Suppressor macrophage (primary cell): ENCODE measurements at places on chromosomes 5 and 9.
A peak's percentile ranks its signal among the peaks of the same experiment; 100 is the strongest.

GRCh38 chr5:52134013-52134650, 653.6 kb upstream of the ITGA1 start:
- DNase-seq = peak; percentile 0

- no peak for DNase-seq
These were observed 414.5 kb downstream of the MAN2A1 start for GRCh38 chr5:110104060-110104725.

DNA sequence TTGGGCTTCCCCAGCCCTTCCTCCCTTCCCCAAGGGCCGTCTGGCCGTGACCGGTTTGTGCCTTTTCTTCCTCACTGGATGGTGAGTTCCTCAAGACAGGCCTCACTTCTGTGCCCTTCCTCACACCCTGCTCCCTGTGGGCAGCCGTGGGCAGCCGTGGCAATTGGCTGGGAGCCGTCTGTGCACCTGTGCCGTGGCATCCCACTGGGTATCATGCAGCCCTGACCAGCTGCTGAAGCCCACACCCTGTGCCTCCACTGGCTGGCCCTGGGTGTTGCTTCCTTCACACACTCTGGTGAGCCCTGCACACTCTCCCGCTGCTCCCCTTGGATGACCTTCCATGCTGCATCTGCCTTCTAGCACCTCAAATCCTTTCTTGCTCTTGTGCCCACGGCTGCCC, 100.2 kb downstream of the COL5A1 start:
- no peak for DNase-seq

DNA sequence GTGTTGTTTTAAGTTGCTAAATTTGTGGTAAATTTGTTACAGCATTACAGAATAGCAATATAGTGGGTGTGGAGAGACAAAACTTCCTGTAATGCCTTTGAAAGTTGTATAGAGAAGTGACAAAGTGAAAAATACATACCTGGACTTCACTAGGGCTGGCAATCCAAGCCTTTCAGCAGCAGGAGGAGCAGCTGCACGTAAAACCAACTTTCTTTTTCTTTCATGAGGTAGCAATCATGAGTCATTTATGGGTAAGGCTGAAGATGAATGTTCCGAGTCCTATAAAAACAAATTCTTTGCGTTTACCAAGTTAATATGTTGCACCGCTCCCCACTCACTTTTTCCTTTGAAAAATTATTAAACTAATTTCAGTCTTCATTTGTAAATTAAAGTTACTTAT, 1138.2 kb downstream of the TAF11L14 start:
- DNase-seq = no peak

DNA sequence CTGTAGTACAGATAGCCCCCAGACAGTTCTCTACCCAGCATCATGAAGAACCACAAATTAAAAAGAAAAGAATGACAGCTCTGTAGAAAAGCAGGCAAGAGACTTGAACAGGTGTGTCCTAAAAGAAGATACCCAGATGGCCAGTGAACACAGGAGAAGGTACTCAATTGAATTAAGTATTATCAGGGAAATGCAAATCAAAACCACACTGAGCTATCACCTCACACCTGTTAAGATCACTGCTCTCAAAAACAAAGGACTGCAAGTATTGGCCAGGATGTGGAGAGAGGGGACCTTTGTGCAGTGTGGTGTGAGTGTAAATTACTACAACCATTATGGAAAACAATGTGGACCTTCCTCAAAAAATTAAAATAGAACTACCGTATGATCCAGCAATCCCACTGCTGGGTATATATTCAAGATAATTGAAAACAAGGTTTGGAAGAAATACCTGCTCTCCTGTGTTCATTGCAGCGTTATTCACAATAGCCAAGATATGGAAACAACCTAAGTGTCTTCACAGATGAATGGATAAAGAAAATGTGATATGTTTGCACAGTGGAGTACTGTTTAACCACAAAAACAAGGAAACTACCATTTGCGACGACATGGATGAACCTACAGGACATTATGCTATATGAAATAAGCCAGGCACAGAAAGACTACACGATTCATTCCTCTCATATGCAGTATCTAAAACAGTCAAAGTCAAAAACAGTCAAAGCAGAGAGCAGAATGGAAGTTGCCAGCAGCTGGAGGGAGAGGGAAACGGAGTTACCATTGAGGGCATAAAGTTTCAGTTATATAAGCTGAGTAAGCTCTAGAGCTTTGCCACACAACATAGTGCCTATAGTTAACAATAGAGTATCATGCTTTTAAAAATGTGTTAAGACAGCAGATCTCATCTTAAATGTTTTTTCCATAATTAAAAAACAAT, 102.6 kb downstream of the WNK2 start:
- no peak for DNase-seq

- no peak for DNase-seq
These were observed 49.1 kb downstream of the SUSD1 start for GRCh38 chr9:112125951-112126388.

- no peak for DNase-seq
These were observed 791.8 kb upstream of the C9orf72 start for GRCh38 chr9:28365020-28365640.

- DNase-seq = no peak
These were observed 74.5 kb downstream of the CDKN2A start for GRCh38 chr9:21919377-21920362.

- DNase-seq = no peak
These were observed 18.0 kb downstream of the MAP3K1 start for GRCh38 chr5:56833325-56833724.

DNA sequence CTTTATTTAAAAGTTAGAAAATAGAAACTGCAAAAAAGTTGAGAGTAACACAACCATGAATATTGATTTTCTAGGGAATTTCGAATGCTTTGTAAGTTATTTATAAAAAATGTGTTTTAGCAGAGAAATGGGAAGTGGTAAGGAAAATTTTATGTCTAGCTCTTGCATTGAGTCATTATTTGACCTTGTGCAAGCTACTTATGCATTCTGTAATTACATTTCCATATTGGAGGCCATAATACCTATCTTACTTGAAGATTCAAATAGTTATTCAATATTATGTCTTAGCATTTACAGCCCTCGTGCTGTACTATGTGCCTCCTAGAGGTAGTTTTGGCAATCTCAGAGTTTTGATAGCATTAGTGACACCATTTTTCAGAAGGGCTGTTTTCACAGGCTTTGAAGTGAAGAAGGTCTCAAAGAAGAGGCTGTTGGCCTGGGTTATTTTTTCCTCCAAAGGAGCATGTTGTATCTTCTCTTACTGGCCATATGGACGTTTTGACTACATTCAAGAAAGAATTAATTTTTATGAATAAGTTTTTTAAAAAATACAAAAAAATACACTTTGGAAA, 7.4 kb upstream of the DAP start:
- peak; percentile 66 for DNase-seq
